ENCODE measurements at places on chromosomes 2 and 18. TPM values are rescaled to one million over a fixed set of nuclear protein-coding genes. Genes with fewer than 3 reads are reported as not detected.

DNA sequence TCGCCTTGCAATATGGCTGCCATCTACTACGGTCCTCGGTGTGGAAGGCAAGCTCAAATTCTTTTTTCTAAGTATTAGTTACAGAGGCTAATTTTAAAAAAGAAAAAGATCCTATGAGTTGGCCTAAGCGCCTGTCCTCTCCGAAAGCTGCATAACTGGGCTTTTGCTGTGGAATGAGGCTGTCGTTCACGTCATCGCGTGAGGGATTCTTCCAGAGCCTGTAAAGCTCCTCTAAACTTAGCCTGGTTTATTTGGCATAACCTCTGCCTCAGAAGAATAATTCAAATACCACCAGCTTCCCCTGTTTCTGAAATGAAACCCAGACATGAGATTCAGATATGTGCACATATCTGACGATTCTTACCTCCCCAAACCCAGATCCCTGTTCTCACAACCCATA is 187.4 kb downstream of the DNER start:
- DNase-seq: no peak

C2orf66 gene
- total RNA-seq: 1.8 TPM

ANKRD30B gene
- 3.0 TPM for total RNA-seq

EVX2 gene
- 0.73 TPM for total RNA-seq

CCDC141 gene
- 2.6 TPM for total RNA-seq

IL18RAP gene
- total RNA-seq: not detected

CLEC4F gene
- total RNA-seq: not detected

DNA sequence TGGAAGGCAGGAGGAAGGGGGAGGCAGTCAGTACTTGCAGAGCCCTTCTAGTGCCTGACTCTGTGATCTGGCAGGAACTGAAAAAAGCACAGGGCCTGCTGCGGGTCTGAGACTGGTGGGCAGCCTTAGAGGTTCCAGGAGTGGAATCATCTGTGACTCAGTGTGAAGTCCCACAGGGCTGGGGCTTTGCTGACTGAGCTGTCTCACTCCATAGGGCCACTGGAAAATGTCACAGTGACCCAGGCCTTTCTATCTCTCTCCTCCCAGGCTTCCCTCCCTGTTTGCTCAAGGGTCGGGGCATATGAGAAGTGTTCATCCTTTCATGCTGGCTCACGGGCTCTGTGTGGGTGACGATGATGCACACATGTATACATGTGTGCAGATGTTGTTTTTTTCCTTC is 47.1 kb upstream of the ZFP36L2 start:
- no peak for DNase-seq

- no peak for DNase-seq
Observed at GRCh38 chr2:10499911-10500521, 51.9 kb upstream of the ODC1 start.

DNA sequence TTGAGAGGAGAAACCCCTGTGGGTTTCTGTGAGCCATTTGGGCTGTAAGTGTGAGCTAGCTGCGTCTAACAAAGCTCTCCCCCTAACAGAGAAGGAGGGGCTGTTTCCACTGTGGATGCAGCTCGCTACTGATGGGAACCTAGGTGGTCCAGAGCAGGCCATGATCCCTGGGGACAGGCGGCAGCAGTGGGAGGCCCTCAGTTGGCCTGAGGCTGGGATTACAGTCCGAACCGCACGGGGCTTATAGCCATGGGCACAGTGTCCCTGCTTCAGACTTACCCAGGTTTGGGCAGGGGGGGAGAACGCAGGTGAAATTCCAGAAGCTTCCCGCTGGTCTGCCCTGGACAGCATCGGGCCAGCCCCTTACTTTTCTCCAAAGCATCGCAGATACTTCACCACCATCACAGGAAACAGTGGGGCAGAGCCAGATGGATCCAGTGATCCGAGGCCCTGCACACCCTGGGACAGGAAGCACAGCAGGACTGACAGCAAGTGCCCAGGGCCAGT is 139.4 kb downstream of the SEPTIN10 start:
- DNase-seq: no peak

- no peak for DNase-seq
Observed at GRCh38 chr2:55120634-55121359, 70.5 kb upstream of the RTN4 start.

DNA sequence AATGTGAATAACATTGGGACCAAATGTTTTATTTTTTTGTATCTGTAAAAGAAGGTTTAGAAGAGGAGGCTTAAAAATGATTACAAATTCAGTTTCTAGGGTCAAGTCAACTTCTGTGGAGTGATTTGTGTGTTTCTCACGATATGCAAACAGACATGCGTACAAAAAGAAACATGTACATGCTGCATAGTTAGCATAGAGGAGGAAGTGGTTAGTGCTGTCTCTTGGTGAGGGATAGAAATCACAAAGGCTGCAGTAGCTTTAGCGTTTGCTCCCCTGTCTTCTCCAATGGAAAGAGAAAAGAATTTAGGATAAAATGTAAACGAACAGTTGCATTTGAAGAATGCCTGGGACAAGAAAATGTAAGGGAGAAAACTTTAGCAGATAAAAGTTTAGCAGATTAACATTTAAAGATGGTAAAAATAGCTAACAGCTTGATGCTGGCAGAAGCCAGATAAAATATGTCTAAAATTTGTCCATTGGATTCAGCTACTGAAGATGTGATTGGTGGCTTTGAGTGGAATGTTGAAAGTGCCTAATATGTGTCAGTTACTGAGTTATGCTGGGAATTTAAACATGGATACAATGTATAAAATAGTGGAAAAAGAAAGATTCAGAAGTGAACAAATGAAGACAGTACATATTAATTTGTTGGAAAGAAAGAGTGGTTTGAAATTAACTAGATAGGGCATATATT is 44.9 kb downstream of the MALT1 start:
- no peak for DNase-seq

UGT1A3 gene
- not detected for total RNA-seq

GRCh38 chr2:16026816-16027501 is 86.6 kb downstream of the MYCN start:
- no peak for DNase-seq

ACADL gene
- total RNA-seq: 4.7 TPM

SPP2 gene
- not detected for total RNA-seq

- DNase-seq: no peak
Observed at GRCh38 chr2:126886916-126887280, 11.8 kb upstream of the TEX51 start.

GRCh38 chr2:145235312-145235711 is 715.4 kb upstream of the ZEB2 start:
- DNase-seq: no peak

- peak; percentile 24 for DNase-seq
Observed at GRCh38 chr18:49459404-49460171, 857 bp downstream of the DYM start.

DNA sequence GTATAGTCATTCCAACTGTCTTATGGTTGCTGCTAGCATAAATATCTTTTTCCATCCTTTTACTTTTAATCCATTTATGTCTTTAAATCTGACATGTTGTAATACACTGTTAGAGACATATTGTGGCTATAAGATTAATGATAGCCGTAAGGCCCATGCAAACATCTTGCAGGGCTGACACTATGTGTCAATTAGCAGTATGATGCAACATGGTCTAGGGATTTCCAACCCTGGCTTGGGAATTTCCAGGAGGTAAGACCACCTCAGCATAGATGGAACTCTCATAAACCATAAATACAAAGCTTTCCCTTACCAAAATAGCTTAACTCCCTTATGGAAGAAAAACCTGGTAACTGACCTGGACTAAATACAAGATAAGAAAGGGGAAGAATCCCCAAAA is 16.5 kb downstream of the SCLY start:
- DNase-seq: no peak

- no peak for DNase-seq
Observed at GRCh38 chr2:221170548-221170947, 401.6 kb downstream of the EPHA4 start.

- no peak for DNase-seq
Observed at GRCh38 chr18:10794771-10795170, 268.9 kb downstream of the NAPG start.

GRCh38 chr2:54894467-54894866 is 155.8 kb downstream of the RTN4 start:
- DNase-seq: no peak

DNA sequence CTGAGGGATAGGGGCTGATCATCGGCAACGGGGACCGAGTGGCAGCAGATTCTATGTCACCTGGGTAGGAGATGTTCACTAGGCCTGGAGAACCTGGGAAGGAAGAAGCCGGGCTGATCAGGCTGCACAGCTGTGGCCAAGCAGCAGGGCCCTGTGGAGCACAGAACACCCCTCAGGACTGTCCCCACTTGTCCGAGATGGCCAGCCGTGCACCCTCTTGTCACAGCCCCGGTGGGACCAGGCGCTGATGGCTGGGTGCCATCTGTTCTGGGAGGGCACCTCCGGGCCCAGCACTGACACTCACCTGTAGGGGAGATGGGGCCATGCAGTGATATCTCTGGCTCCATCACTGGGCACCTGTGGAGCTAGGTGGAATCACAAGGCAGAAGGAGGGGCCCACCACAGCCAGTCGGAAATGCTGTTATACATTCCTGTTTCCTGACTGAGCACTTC is 217.9 kb upstream of the RAB6C start:
- no peak for DNase-seq

GRCh38 chr18:47260924-47261701 is 9.7 kb upstream of the SKOR2 start:
- no peak for DNase-seq

- no peak for DNase-seq
Observed at GRCh38 chr2:222968550-222969155, 83.3 kb upstream of the KCNE4 start.

GRCh38 chr2:20520128-20520527 is 73.3 kb downstream of the RHOB start:
- no peak for DNase-seq

SULT1C4 gene
- 20.7 TPM for total RNA-seq

ADRA2B gene
- not detected for total RNA-seq

ERICH2 gene
- not detected for total RNA-seq

GRCh38 chr2:239202343-239202742 is 198.5 kb downstream of the HDAC4 start:
- DNase-seq: no peak

GRCh38 chr2:76307495-76307894 is 596.8 kb upstream of the GCFC2 start:
- no peak for DNase-seq

CCDC121 gene
- total RNA-seq: 3.1 TPM

MAP2 gene
- total RNA-seq: 502 TPM

- DNase-seq: no peak
Observed at GRCh38 chr2:164960159-164960558, 4.8 kb upstream of the SLC38A11 start.

- no peak for DNase-seq
Observed at GRCh38 chr2:232901736-232902578, 31.9 kb downstream of the SNORC start.

NAT8 gene
- not detected for total RNA-seq

DNA sequence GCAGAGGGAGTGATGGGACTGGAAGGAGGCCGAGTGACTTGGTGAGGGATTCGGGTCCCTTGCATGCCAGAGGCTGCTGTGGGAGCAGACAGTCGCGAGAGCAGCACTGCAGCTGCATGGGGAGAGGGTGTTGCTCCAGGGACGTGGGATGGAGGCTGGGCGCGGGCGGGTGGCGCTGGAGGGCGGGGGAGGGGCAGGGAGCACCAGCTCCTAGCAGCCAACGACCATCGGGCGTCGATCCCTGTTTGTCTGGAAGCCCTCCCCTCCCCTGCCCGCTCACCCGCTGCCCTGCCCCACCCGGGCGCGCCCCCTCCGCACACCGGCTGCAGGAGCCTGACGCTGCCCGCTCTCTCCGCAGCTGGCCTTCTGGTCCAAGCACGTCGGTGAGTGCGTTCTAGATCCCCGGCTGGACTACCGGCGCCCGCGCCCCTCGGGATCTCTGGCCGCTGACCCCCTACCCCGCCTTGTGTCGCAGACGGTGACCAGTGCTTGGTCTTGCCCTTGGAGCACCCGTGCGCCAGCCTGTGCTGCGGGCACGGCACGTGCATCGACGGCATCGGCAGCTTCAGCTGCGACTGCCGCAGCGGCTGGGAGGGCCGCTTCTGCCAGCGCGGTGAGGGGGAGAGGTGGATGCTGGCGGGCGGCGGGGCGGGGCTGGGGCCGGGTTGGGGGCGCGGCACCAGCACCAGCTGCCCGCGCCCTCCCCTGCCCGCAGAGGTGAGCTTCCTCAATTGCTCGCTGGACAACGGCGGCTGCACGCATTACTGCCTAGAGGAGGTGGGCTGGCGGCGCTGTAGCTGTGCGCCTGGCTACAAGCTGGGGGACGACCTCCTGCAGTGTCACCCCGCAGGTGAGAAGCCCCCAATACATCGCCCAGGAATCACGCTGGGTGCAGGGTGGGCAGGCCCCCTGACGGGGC is 4.6 kb downstream of the PROC start:
- no peak for DNase-seq

- no peak for DNase-seq
Observed at GRCh38 chr2:101479328-101479727, 4.4 kb upstream of the RFX8 start.

DNA sequence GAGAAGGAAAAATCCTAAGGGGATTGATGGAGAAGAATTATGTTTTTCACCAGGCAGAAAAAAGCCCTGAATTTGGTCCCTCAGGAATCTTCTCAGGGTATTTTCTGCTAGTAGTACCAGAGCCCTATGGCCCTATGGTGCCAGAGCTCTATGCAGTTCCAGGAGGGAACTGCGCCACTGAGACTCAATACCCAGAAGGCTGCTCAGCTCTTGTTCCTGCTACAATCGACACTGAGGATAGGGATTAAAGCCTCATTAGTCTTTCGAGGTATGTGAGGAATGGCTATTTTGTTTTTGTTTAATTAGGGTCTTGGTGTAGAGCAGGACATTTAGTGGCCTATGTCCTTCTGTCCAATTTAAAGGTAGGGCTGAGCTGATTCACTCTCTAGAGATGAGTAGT is 21.7 kb upstream of the PPP3R1 start:
- DNase-seq: no peak

MPP4 gene
- 0.45 TPM for total RNA-seq

DNA sequence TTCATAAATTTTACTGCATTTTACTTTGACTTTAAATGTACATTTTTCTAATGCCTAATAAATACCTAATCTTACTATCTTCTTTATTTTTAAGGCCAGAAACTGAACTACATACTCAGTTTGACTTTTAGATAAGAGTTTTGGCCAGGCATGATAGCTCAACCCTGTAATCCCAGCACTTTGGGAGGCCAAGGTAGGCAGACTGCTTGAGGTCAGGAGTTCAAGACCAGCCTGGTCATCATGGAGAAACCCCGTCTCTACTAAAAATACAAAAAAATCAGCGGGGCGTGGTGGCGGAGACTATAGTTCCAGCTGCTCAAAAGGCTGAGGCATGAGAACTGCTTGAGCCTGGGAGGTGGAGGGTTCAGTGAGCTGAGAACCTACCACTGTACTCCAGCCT is 9.1 kb downstream of the ATF2 start:
- DNase-seq: no peak

DNA sequence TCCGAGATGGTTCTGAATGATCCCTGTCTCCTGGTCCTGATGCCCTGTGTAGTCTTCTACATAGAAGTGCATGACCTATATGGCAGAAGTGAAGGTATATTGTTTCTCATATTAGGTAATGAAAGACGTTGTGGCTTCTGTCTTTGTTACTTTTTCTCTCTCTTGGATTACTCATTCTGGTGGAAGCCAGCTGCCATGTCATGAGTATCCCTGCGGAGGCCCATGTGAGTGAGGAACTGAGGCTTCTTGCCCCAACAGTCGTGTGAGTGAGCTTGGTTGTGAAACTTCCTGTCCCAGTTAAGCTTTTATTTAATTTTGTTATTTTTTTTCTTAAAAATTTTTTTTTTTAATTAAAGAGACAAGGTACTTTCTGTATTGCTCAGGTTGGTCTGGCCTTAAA is 134.7 kb downstream of the UBR3 start:
- DNase-seq: no peak

- DNase-seq: no peak
Observed at GRCh38 chr2:15302154-15302553, 259.0 kb downstream of the NBAS start.

REG3G gene
- not detected for total RNA-seq

KCNIP3 gene
- 20.8 TPM for total RNA-seq
